ENCODE measurements at places on chromosomes 6 and 20.

DNA sequence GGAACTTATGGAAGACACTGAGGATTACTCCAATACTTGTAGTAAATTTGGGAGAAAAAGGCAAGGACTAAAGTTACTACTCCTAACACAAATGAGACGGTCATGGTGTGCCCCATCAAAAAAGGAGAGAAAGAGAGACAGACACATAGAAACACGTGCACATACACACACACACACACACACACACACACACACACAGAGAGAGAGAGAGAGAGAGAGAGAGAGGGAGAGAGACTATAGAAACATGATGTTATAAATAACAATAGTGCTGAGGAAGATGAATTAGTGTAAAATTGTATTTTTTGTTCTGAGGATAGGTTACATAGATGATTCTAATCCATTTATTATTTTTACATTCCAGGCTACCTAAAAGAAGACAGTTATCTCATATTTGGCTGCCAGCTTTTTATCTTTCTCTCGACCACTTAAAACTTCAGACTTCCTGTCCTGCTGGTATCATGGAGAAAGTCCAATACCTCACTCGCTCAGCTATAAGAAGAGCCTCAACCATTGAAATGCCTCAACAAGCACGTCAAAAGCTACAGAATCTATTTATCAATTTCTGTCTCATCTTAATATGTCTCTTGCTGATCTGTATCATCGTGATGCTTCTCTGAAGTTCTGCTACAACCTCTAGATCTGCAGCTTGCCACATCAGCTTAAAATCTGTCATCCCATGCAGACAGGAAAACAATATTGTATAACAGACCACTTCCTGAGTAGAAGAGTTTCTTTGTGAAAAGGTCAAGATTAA is 10.5 kb downstream of the PLN start:
- DNase-seq: no peak

DNA sequence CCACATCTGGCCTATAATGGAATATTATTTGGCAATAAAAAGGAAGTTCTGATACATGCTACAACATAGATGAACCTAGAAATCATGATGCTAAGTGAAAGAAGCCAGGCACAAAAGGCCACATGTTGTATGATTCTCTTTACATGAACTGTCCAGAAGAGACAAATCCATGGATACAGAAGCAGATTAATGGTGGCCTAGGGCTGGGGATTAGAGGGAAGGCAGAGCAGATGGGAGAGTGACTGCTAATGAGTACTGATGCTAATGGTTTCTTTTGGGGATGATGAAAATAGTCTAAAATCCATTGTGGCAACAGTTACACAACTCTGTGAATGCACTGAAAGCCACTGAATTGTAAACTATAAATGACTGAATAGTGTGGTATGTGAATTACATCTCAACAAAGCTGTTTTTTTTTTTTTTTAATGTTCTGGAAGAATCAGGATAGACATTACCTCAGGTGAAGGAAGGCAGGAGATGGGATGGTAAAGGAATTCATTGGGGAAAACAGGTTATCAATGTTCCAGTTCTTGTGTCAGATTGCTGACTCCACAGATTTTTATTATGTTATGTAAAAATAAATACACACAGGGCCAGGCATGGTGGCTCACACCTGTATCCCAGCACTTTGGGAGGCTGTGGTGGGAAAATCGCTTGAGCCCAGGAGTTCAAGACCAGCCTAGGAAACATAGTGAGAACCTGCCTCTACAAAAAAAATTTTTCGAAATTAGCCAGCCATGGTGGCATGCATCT is 8.9 kb upstream of the SOX12 start:
- DNase-seq: no peak

GRCh38 chr6:131936156-131936555 is 15.0 kb downstream of the CCN2 start:
- no peak for DNase-seq

GRCh38 chr6:9420316-9421015 is 985.1 kb upstream of the SLC35B3 start:
- no peak for DNase-seq

DNA sequence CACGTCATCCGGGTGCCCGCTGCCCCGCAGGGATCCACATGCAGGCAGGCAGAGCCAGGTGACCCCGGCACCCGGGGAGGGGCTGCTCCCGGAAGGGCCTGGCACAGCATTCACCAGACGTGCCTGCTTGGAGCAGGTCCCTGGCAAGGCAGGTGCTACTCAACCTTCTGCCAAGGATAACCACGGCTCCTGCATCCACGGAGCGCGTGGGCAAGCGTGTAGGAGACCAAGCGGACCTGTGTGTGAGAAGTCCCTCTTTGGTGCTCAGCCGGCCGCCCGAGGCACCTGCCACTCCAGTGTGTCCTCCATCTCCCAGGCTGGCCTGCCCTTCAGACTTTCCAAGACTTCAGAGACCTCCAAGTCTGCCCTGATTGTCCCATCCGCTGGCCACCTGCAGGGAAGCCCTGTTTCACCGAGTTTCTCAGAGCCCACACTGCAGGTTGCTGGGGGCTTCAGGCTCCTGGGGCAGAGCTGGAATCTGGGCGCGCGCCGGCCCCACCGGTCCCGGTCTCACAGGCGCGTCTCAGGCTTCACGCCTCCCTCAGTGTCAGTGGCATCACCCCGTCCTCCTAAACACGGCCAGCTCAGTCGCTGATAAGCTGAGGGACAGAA is 124.3 kb downstream of the DLL1 start:
- DNase-seq: no peak

- no peak for DNase-seq
These were observed 29.1 kb downstream of the ASXL1 start for GRCh38 chr20:32387252-32387651.

DNA sequence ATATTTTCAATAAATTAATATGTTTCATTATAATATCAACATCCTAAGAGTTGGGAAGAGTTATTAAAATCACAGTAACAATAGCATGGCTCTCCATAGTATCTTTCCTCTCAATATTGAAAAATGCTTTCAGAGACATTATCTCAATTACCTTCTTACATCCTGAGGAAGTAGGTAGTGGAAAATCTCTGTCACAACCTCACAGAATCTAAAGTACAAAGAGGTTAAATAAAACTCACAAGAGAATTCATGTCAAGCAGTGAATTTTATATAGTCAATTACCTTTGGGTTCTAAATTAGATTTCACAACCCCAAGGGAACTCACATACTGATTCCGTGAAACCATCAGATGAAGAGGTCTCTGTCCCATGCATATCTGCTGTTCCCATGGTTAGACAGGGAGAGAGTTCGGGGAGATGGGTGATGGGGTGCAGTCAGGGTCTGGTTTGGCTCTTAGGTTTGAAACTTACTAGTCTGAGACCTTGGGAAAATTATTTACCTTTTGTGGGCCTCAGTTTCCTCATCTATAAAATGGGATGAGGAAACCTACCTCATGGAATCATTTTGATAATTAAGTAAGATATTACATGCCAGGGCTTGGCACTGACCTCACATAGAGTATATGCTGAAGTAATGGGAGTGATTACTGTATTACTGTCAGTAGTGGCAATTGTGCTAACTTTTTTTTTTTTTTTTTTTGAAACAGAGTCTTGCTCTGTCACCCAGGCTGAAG is 74.0 kb upstream of the SNX9 start:
- no peak for DNase-seq

- no peak for DNase-seq
These were observed 544.3 kb downstream of the KIF16B start for GRCh38 chr20:16028923-16029322.

GRCh38 chr20:60071965-60072364 is 113.7 kb downstream of the CDH26 start:
- no peak for DNase-seq

- DNase-seq: no peak
These were observed 33.4 kb downstream of the RWDD2A start for GRCh38 chr6:83226517-83226916.

GRCh38 chr6:15106958-15107643 is 138.8 kb upstream of the JARID2 start:
- DNase-seq: no peak

DNA sequence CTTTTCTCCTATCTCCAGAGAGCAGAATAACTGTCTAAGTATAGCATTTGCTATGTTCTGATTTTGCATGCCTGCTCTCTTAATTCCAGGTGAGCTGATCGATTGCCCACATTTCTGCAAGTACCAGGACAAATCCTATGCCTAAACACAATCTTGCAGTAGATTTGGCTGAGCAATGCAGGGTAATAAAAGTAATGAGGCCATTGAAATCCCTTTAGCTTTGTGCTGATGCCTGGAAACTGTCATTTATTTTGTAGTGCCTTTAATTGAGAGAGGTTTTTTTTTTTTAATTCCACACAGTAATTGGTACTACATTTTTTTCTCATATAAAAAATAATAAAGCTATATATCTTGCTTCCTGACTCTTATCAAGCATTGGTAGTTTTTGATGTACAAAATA is 252.3 kb downstream of the NKAIN2 start:
- no peak for DNase-seq

DNA sequence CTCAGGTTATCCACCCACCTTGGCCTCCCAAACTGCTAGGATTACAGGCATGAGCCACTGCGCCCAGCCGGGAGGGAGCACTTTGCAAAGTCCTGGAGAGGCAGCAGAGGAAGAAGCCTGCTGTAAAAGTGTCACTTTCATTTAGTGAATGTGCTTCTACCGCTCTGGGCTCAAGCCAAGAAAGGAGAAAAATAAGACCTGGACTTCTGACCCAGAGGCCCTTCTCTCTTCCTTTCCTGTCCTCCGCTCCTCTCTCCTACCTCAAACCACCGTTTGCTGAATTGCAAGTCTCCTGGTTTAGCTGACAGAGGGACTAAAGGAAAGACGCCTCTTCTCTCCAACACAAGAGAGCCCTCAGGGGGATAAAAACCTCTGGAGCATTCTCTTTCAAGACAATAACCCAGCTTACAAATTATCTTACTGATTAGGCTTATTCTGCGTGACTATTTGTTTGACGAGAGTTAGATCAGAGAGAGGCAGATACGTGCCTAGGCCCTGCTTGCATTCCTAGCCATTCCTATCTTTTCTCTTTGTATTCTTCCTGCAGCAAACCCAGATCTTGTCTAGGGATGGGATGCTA is 84.2 kb upstream of the SLC22A23 start:
- no peak for DNase-seq

DNA sequence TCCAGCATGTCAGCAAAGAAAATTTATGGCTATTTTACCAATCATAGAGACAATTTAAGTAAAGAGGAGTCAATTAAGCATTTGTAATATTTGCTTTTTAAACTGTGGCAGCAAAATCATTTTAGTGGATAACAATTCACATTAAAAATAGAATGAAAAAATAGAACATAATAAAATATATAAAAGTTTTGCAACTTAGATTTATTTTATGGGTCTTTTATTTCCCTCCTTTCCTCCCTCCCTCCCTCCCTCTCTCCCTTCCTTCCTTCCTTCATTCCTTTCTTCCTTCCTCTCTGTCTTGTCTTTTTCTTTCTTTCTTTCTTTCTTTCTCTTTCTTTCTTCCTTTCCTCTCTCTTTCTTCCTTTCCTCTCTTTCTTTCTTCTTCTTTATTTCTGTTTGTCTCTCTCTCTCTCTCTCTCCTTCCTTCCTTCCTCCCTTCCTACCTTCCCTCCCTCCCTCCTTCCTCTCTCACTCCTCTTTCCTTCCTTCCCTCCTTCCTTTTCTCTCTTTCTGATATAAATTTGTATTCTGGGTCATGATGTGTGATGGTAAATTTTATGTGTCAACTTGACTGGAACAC is 610.9 kb upstream of the CITED2 start:
- no peak for DNase-seq

GRCh38 chr20:61989741-61990140 is 75.9 kb downstream of the TAF4 start:
- no peak for DNase-seq

GRCh38 chr6:23414051-23414445 is 712.0 kb upstream of the NRSN1 start:
- no peak for DNase-seq

DNA sequence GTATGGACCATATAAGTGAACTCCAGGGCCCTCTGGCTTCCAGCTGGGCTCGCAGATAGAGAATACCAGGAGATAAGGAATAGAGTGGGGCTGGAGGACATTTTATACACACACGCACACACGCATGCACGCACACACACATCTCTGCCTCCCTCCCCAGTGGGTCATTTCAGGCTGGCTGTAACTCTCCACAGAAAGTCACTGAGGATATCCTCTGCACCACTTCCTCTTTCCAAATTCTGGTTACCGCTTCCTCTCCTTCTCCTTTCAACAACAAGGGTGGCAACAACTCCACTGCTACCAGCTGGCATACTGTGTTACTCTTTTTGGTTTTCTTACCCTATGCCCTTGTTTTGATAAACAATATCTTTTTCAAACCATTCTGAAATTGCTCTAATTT is 280.2 kb downstream of the COL12A1 start:
- no peak for DNase-seq

DNA sequence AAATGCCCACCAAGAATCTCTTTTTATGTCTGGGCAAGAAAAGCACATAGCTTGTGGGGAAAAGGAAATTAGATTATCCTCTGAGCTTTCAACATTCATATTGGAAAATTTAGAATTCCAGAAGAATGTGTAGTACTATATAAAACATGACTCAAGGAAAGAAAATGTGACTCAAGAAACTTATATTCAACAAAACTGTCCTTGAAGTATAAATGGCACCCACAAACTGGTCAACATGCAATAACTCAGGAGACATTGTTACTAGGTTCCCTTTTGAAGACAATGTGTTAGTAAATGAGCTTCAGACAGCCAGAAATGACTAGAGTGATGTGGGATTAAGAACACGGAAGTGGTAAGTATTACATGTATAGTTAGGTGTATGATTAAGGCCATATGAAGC is 26.1 kb upstream of the TINAG start:
- no peak for DNase-seq

DNA sequence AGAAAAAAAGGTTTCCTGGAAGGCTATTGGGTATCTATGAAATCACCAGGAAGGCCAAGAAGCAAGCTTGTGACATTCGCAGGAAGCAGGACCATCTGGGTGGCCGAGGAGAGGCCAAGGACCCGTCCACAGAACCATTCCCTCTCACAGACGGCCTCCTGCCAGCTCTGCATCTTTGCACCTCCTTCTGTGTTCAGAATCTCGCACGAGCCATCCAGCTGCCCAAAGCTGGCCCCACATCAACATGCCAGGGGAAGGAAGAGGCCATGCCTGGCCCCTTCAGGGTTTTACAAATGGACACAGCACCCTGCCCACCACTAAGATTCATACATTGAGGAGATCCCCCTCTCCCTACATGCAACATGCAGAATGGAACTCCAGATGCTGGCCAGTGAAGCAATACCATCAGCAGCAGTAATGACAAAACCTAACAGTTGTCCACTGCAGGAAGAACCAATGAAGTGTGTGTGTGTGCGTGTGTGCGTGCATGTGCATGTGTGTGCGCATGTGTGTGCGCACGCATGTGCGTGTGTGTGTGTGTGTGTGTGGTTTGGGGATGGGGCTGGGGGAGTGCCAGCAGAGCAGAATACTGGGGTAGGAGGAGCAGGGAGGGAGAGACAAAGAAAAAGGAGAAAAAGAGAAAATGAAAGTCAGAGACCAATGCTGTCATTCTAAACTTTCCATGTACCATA is 184.2 kb upstream of the FOXQ1 start:
- DNase-seq: no peak

GRCh38 chr6:14075095-14075503 is 42.5 kb upstream of the CD83 start:
- DNase-seq: no peak
